ENCODE measurements at places on chromosomes 7 and 10.

GRCh38 chr7:139830782-139831501, 1.9 kb downstream of the TBXAS1 start:
- no peak for DNase-seq

GRCh38 chr10:94069884-94070283, 76.2 kb downstream of the PLCE1 start:
- no peak for DNase-seq

- no peak for DNase-seq
Observed at GRCh38 chr10:101649525-101650085, 45.4 kb downstream of the FBXW4 start.

GRCh38 chr10:109784236-109784635, 139.1 kb downstream of the XPNPEP1 start:
- DNase-seq = no peak

DNA sequence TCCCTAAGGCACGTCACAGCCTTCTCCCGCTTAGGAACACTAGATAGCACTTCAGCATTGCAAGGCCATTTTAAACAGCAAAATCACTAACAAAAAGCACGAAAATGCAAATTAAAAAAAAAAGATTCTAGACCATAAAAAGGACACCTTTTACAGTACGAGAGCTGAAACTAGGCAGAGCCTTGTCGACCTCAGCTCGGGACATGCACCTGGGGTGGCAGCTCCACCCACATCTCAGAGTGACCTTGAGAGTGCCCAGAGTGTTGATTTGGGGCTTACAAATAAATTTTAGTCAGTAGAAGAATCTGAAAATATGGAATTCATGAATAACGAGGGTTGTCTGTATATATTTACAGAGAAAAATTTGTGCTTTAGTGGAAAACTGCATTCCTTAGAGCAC, 1.1 kb downstream of the MRPS24 start:
- DNase-seq = no peak

- no peak for DNase-seq
Observed at GRCh38 chr7:70171369-70171920, 573.2 kb downstream of the AUTS2 start.

- no peak for DNase-seq
Observed at GRCh38 chr10:114173603-114173920, 441 bp downstream of the CCDC186 start.

All from activated CD4-positive, alpha-beta T cell treated with anti-CD3 and anti-CD28 coated beads, Interleukin-2, amount 10 ng/mL, durations not matched to agents 24 days and 14 days (primary cell).